Peyer's patch (tissue), 4 donors: ENCODE measurements at places on chromosomes 3 and 15.

DNA sequence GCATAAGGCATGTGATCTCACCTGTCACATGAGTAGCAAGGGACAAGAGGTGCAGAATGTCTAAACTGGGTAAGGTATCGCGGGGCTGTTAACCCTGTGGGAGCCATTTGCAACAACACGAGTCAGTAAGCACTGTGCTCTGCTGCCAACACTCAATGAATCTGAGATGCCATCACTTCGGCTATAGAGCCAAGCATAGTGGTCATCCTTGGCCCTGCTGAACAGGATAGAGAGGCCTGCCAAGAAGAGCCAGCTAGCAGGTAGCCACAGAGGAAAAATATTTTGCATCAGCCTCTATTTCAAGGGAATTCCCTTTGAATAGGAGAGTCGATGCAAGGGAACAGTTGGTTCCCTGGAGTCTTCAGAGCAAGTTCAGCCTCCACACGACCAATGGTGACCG, 137.8 kb downstream of the NTRK3 start:
- H3K27me3 ChIP-seq = no peaks in the 10 kb centered on the region
- no peak for DNase-seq
- no peak overlapping the region for H3K4me3 ChIP-seq
- H3K27ac ChIP-seq = no peak overlapping the region

DNA sequence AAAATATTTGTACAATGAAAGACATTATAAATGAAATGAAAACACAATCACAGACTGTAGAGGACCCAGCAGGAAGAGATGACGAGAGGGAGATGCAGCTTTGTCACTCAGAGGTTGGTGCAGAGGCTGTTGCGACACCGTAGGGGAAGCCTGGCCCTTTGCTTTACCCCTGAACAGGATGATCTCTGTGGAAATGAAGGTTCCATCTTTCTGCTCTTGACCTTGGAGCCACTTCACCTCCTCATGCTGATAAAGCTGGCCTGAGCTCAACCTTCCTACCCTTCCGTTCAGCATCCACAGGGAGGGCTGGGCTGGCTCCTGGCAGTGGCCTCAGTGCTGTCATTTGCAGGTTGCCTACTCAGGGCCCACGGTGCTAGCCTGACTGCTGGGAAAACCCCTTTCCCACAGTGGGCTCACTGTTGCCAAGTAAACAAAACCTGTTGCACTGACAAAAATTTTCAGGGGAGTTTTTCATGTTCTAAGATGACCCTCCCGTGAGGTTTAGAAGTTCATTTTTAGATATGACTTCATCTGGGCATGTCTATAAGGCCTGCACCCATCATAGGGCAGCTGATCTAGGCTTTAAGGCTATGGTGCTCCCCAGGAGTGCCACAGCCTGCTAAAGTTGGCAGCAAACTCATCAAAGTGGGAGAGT, 3.0 kb upstream of the CD80 start:
- H3K27ac ChIP-seq = peak overlapping the region; percentile 36
- H3K4me1 ChIP-seq = no peaks in the 10 kb centered on the region
- peak; percentile 31 for DNase-seq
- no peaks in the 10 kb centered on the region for H3K36me3 ChIP-seq

DNA sequence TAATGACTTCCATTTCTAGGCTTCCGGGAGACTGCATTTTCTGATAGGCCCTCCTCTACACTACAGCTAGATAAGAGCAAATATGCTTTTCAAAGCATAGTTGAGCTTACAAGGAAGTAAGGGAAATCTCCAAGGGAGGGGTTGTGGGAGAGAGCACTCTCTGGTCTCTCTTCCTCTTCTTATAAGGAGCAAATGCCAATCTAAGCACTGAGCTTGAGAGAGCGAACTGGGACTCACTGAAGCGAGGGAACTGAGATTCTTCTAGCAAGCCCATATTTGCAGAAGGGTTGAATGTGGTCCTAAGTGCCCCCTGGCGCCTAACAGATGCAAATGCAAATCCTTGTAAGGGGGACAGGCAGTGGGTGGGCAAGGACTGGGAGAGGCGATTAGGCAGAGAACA, 164.8 kb downstream of the ERC2 start:
- no peaks in the 10 kb centered on the region for H3K4me1 ChIP-seq
- H3K4me3 ChIP-seq = no peak overlapping the region
- H3K27me3 ChIP-seq = no peaks in the 10 kb centered on the region
- H3K27ac ChIP-seq = no peak overlapping the region

DNA sequence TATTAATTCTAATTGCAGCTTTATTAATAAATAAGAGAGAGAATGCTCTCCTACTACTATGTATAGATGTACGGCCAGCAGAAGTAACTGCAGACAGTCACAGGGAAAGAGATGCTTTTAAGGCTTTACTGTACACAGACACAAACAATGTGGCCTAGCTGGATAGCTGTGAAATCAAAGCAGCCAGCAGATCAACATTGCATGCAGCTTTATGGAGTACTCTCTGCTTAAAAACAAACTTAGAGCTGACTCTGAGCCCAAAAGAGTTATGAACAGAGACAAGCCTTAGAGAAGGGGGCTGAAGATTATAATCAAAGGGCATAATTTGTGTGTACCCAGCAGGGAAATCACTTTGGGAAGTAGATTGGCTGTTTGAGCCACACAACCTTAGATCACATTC, 47.2 kb downstream of the CADM2 start:
- H3K27me3 ChIP-seq = no peaks in the 10 kb centered on the region
- no peaks in the 10 kb centered on the region for H3K4me1 ChIP-seq
- no peak for DNase-seq
- H3K4me3 ChIP-seq = no peak overlapping the region

DNA sequence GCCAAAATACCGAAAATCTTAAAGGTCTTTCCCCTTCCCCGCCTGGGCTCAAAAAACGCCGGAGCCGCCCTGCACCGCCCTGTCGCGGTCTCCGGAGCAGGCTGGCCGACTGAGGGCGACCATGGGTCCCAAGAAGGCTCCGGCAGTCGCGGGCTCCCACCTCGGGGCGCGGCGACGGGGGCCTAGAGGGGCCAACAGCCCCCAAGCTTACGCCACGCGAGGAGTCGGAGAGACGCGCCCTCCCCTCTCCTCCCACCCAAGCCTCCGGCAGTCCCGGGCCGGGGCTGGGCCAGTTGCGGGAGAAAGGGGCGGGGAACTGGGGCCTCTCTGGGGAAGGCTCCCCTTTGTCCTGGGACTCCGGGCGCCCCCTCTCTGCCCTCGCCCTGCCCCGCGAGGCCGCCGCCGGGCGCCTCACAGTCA, 69.2 kb downstream of the GOLGA8B start:
- peaks cover 4% of the 10 kb centered on the region for H3K4me1 ChIP-seq
- H3K36me3 ChIP-seq = no peaks in the 10 kb centered on the region

GRCh38 chr3:158313338-158313927, 203.5 kb downstream of the RSRC1 start:
- H3K27me3 ChIP-seq = no peaks in the 10 kb centered on the region
- no peak overlapping the region for H3K4me3 ChIP-seq
- no peaks in the 10 kb centered on the region for H3K4me1 ChIP-seq
- DNase-seq = no peak
- no peak overlapping the region for H3K27ac ChIP-seq

DNA sequence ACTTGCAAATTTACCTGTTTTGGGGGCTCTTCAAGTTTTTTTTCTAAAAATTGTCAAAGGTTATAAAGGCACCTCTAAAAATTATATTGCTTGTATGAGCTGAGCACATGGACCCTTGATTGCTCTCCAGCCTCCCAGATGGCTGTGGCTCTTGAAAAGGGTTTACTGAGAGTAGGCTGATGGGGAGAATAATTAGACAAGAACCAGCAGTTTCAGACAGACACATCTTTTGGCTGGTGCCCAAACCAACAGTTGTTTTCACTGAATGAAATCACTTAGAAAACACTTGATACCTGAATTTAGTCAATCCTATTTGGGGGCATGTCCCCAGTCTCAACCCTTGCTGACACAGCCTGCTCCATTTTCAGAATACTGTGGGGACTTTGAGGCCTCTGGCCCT, 217.6 kb downstream of the KBTBD8 start:
- H3K36me3 ChIP-seq = no peaks in the 10 kb centered on the region
- H3K4me3 ChIP-seq = no peak overlapping the region
- no peak overlapping the region for H3K27ac ChIP-seq
- DNase-seq = no peak

GRCh38 chr3:189353988-189354889, 182.5 kb downstream of the TPRG1 start:
- H3K27me3 ChIP-seq = no peaks in the 10 kb centered on the region
- peaks cover 25% of the 10 kb centered on the region for H3K4me1 ChIP-seq
- no peak overlapping the region for H3K27ac ChIP-seq
- H3K4me3 ChIP-seq = no peak overlapping the region
- no peak for DNase-seq
- no peaks in the 10 kb centered on the region for H3K36me3 ChIP-seq

DNA sequence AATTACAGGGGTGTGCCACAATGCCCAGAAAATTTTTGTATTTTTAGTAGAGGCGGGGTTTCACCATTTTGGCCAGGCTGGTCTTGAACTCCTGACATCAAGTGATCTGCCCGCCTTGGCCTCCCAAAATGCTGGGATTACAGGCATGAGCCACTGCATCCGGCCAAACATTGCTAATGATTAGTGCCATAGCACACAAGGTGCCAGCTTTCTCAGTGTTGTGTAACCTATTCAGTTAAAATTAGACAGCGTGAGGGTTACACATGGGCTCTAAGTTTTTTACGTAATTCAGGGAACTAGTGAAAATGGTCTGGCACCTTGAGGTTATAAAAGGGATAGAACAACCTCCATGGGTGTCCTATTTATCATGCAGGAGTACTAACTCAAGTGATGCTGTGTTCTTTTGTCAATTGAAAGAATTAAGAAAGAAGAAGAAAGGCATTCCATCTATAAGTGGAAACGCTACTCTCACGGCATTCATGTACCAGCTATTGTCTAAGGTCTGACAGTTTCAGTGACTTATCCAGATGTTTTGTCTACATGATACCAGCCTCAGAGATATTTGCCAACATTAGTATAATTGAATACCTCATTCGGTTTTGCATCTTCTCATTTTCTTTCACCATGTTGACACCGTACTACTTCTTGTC, 84.7 kb downstream of the EOMES start:
- peak overlapping the region; percentile 10 for H3K27ac ChIP-seq
- H3K27me3 ChIP-seq = no peaks in the 10 kb centered on the region
- no peaks in the 10 kb centered on the region for H3K36me3 ChIP-seq
- no peak for DNase-seq
- no peaks in the 10 kb centered on the region for H3K4me1 ChIP-seq

- H3K27me3 ChIP-seq = no peaks in the 10 kb centered on the region
- H3K4me3 ChIP-seq = no peak overlapping the region
- no peaks in the 10 kb centered on the region for H3K4me1 ChIP-seq
Observed at GRCh38 chr3:139286825-139287224, 57.0 kb upstream of the MRPS22 start.

GRCh38 chr3:172622916-172623700, 87.8 kb downstream of the NCEH1 start:
- no peaks in the 10 kb centered on the region for H3K4me1 ChIP-seq
- H3K4me3 ChIP-seq = no peak overlapping the region
- no peak for DNase-seq
- H3K27me3 ChIP-seq = no peaks in the 10 kb centered on the region

DNA sequence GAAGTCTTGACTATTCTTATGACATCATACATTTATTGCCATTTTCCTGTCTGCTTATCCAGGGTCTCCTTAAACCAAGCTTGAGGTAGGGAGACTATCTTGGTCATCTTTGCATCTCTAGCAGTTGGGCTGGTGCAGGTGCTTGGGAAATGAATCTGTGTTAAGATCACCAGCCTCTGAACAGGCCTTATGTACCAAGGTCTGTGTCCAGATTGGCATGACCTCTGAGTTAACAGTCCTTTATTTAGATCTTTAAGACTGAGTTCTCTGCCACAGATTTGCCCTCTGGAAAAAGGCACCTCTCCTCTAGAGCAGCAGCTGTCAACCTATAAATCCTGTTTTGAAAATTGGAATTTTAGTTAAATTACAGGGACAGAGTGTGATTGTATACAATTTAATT, 35.4 kb downstream of the RAB7A start:
- no peaks in the 10 kb centered on the region for H3K4me1 ChIP-seq
- H3K27me3 ChIP-seq = no peaks in the 10 kb centered on the region
- H3K4me3 ChIP-seq = no peak overlapping the region
- no peak for DNase-seq
- no peak overlapping the region for H3K27ac ChIP-seq
- no peaks in the 10 kb centered on the region for H3K36me3 ChIP-seq

DNA sequence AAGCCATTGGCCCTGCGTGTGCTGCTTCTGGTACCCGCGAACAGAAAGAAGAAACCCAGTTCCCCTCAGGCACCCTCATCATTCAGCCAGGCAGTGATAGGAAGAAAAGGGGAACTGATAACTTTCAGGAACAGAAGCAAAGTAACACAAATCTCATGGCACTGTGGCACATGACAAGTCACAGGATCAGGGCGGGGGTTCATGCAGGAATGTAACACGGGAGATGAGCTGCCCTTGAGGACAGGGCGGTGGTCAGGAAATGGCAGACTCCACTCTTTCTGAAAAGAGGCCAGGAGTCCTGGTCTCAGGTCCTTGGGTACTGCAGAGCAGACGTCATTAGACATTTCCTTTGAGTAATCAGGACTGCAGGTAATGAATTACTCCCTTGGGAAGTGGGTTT, 95.5 kb downstream of the CCNL1 start:
- H3K4me3 ChIP-seq = no peak overlapping the region
- H3K27ac ChIP-seq = no peak overlapping the region
- no peaks in the 10 kb centered on the region for H3K27me3 ChIP-seq
- no peaks in the 10 kb centered on the region for H3K36me3 ChIP-seq
- no peak for DNase-seq

DNA sequence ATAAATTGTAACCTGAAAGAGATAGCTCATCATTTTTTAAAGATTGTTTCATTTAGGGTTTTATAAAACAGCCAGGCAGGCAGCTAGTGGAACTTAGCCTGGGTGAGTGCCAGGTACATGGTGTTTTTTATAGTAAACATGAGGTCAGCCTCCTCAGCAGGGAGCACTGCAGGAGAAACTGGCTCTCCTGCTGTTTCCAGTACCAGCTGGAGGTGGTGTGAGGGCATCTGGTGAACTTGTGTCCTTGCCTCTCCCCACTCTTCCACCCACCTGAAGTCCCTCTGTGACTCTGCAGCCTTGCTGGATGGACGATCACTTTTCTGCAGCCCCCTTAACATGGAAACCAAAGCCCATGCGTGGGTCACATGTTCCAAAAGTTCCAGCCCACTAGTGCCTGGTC, 128.4 kb downstream of the FAM174B start:
- H3K27me3 ChIP-seq = no peaks in the 10 kb centered on the region
- no peak for DNase-seq
- no peak overlapping the region for H3K4me3 ChIP-seq
- no peaks in the 10 kb centered on the region for H3K4me1 ChIP-seq

GRCh38 chr15:79218588-79219200, 63.8 kb upstream of the ANKRD34C start:
- no peak for DNase-seq
- no peak overlapping the region for H3K27ac ChIP-seq
- no peak overlapping the region for H3K4me3 ChIP-seq
- no peaks in the 10 kb centered on the region for H3K36me3 ChIP-seq
- H3K27me3 ChIP-seq = no peaks in the 10 kb centered on the region

GRCh38 chr3:87136066-87136596, 91.0 kb upstream of the CHMP2B start:
- no peak overlapping the region for H3K27ac ChIP-seq
- no peaks in the 10 kb centered on the region for H3K4me1 ChIP-seq
- H3K36me3 ChIP-seq = no peaks in the 10 kb centered on the region
- no peak for DNase-seq

- H3K27me3 ChIP-seq = no peaks in the 10 kb centered on the region
- H3K4me3 ChIP-seq = no peak overlapping the region
- no peaks in the 10 kb centered on the region for H3K36me3 ChIP-seq
- H3K4me1 ChIP-seq = no peaks in the 10 kb centered on the region
- DNase-seq = no peak
Observed at GRCh38 chr3:98343647-98344507, 9.8 kb upstream of the OR5K4 start.

- H3K27ac ChIP-seq = no peak overlapping the region
- H3K4me1 ChIP-seq = no peaks in the 10 kb centered on the region
- no peaks in the 10 kb centered on the region for H3K36me3 ChIP-seq
- H3K4me3 ChIP-seq = no peak overlapping the region
- H3K27me3 ChIP-seq = no peaks in the 10 kb centered on the region
Observed at GRCh38 chr3:159857840-159858239, 130.8 kb upstream of the IL12A start.
